ENCODE measurements at places on chromosomes 7 and 10.

- no peak for DNase-seq
These were observed 55.6 kb upstream of the LBX1 start for GRCh38 chr10:101284744-101285463.

GRCh38 chr7:4123823-4124222 is 558.3 kb upstream of the FOXK1 start:
- no peak for DNase-seq

DNA sequence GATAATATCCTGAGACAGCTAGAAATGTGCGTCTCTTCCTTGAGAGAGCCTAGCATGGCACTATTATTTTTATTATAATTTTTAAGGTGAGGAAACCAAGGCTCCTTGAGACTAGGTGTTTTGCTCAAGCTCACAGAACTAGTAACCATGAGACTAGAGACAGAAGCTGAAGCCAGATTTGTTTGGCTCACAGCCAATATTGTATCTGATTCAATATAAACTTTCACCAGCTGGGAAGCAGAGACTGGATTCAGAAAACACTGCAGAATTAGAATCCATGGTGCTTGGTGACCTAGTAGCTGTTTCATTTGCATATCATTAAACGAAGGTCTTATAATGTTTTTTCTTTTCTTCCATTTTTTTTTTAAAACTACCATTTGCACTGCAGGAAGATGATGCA is 64.4 kb downstream of the DNAJB9 start:
- DNase-seq, result no peak

DNA sequence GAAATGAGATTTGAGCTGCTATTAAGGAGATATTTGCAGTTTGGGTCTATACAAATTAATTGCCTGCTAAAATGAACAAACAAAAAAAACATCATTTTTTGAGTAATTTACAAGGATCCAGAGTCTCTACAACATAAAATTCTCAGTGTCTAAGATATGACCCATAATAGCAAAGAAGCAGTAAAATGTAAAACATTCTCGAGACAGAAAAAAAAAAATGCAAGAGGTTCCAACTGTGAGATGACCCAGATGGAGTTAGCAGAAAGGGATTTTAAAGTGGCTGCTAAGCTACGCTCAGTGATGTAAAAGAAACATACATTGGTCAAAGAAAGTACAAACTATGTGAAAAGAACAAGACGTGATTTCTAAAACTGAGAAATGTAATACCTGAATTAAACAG is 471.0 kb downstream of the SH2D4B start:
- no peak for DNase-seq

DNA sequence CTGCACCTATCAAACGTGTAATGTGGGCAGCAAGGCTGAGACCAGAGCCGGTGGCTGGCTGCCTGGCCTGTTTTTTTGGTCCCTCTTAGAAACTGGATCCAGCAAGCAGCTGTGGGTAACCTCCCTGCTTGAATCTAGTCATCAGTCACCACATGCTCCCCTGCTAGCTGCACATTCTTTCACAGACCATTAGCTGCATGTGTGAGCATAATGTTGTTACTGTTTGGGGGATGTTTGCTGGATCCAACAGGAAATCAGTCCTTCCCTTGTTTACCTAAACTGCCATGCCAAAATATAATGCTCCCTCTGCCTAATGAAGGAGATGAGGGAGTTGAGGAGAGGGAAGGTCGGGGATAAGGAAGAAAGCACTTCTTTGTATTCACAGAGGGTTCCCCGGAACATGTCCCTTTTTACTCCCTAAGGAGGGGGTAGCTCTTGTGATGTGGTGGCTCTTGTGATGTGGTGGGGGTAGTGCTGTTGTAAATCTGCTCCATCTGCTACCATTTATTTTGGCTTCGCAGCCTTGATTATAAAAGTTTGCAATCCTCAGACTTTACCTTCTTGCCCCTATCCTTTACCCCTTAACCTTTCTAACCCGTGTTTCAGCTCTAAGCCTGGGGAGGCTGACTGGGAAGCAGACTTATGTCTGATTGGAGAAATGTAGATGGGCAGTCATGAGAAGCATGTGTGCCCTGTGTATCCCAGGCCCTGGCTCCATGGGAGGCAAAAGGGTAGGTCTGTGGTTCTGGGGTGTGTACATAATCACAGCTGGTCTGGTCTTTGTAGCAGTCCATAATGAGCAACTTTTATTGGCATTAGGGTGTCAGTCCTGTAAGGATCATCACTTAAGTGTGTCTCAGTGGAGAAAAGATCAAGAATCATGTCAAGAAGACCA is 20.8 kb downstream of the LOXL4 start:
- DNase-seq, result no peak

GRCh38 chr10:25047591-25048301 is 31.3 kb downstream of the THNSL1 start:
- no peak for DNase-seq

DNA sequence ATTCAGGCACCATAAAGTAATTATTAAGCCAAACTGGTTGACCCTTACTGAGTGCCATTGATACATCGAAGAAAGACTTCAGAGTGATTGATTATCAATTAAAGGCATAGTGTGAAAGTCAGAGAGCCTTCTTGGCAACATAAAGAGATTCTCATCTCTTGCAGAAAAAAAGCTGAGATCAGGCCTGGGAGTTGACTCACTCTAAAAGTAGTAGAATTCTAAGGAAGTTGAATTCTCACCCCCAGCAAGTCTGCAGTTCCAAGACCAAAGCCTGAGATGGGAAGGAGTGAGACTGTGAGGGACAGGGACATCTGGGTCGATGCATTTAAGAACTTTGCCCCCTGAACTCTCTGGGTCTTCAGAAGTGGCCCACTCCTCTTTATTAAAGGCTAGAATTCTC is 21.6 kb upstream of the ERCC6 start:
- DNase-seq, result no peak

GRCh38 chr10:45438466-45439090 is 64.6 kb downstream of the ALOX5 start:
- DNase-seq, result no peak

DNA sequence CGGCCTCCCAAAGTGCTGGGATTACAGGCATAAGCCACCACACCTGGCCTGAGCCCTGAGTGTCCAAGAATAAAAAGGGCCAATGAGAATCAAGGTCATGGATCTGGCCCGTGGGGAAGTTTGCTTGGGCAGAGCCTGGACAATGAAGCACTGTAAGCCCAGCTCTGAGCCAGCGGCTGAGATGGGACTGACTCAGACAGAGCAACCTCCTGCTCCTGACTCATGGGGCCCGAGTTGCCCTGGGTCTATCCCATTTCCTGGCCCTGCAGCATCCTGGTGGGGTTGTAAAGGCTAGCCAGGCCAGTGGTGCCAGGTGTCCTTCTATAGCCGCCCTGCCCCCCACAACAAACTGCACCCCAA is 5.2 kb upstream of the MYH16 start:
- DNase-seq, result no peak

- no peak for DNase-seq
These were observed 97.3 kb downstream of the GRID1 start for GRCh38 chr10:86269332-86269731.

- DNase-seq, result no peak
These were observed 101.0 kb downstream of the DIP2C start for GRCh38 chr10:588246-589165.

DNA sequence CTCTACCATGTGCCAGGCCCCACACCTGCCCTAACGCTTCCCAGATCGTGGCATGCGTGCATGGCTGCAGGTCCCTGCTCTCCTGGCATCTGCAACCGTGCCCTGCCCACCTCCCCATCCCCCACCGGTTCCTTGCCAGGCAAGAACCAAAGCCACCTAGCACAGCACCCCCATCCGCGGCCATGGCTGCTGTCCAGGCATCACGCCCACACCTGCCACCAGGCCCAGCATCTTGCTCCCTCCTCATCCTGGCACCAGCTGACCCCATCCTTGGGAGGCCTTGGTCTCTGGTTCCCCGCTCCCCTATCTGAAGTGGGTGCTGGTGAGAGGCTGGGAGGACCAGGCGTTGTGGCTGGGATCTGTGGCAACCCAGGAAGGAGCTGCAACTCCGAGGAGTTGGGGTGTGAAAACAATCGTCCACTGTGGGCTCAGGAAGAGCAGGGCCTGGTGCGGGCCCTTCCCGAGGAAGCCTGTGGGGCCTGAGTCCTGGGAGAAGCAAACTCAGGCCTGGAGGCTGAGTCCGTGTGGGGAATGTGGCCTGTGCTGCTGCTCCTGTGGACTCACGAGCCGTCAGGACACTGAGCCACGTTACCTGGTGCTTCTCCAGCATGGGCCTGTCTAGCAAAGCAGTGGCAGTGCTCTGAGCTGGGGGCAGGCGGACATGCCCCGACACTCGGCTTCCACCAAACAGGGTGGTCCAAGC is 417.1 kb downstream of the DNAJB6 start:
- no peak for DNase-seq

DNA sequence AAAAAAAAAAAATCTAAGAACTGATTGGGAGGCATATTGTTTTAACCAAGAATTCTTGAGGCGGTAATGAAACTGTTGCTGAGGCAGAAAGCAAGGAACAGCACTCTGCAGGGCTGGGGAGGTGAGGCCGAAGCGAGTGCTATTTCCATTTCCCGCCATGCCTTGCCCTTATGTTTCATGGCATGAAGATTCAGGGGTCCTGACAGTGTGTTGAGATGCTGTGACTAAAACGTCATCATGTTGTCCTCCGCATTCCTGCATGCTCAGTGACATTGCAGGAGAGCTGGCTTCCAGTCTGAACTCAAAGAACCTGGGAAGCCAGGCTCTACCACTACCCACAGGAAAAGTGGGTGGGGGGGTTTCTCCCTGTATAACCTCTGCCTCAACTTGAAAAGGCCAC is 85.2 kb downstream of the EBF3 start:
- DNase-seq, result no peak

- no peak for DNase-seq
These were observed 82.7 kb downstream of the PAX2 start for GRCh38 chr10:100827819-100828737.

DNA sequence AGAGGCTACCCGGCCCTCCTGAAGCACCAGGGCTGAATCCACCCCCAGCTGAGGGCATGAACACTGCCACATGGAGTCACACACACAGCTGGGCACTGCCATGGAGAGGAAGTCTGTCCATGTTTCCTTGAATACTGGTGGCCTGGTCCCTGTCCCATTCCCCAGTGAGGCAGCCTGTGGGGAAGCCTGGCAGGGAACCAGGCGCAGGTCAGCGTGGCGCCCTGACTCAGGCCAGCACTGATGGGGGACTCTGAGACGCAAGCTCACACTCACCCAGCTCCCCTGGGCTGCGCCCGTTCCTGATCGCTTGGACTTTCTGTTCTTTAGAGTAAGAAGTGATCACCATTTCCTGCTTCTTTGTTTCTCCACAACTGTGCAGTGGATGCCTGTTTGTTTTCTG is 128.3 kb downstream of the EGFR start:
- DNase-seq, result no peak

DNA sequence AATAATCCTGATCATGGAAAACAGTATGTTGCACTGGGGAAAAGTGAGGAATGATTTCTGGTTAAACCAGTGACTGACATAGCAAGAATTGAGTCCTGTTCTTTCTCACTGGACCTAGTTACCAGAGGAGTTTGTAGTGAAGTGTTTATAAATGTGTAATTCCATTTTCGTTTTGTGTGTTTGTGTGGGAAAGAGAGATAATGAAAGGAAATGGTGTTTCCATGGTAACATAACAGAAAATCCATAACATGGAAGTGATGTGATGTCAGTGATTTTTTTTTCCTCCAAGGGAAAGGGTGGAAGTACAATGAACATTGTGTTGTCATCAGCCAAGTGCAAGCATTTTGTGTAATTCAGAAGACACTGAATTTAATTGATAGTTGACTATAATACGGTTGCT is 283.9 kb downstream of the PLXDC2 start:
- DNase-seq, result no peak

DNA sequence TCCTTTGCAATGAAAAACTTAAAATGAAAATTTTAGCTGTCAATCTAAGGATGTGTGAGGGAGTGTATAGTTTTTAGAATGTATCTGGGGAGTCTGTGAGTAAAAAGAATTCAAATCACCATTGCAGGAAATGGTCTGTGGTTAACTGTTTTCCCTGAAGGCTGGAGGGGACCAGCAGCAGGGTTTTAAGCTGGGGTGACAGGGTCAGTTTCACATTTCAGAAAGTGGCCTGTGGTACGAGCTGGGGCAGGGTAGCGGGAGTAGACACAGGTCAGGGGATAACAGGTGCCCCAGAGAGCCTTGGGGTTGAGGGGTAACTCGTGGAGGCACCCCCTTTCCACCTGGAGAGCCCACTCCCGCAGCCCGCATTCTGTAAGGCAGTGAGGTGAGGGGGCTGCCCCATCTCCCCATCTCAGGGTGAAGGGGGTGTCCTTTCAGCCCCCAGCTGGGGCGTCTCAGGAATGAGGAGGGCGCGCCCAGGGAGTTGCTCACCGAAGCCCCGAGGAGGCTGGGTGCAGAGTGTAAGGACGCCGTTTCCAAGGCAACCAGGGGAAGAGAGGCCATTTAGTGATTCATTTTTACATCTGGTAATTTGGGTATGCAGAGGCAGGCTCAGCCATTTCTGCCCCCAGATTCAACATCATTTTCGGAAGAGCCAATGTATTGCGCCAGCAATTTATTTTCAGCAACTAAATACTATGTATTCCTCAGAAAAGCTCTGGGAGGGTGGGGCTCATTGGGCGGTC is 168.9 kb downstream of the SLIT1 start:
- no peak for DNase-seq

DNA sequence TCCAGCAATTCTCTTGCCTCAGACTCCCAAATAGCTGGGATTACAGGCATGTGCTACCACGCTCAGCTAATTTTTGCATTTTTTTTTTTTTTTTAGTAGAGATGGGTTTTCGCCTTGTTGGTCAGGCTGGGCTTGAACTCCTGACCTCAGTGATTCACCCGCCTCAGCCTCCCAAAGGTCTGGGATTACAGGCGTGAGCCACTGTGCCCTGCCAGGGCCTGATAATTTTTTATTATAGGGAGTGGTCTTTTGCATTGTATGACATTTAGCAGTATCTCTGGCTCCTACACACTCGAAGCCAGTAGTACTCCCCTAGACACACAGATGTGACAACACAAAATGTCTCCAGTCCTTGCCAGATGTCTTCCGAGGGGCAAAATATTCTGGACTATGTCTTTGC is 124.0 kb downstream of the DKK1 start:
- DNase-seq, result no peak

GRCh38 chr7:37442268-37442667 is 6.4 kb downstream of the ELMO1 start:
- no peak for DNase-seq

DNA sequence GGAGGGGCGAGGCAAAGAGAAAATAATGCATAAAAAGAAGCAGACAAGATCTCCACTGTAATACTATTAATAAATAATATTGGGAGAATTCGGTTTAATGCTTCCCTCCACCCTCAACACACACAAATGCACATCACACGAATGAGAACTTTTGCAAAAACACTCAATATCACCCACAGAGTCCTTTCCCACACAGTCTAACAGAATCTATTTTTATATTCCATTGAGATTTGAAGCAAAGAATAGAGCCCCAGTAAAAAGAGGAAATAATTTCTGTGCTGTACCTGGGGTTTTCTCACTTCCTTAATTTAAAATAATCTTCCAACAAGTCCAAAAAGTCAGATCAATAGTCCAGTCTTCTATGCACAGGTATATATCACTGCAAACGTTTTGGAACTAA is 17.0 kb downstream of the PIK3AP1 start:
- DNase-seq, result no peak

DNA sequence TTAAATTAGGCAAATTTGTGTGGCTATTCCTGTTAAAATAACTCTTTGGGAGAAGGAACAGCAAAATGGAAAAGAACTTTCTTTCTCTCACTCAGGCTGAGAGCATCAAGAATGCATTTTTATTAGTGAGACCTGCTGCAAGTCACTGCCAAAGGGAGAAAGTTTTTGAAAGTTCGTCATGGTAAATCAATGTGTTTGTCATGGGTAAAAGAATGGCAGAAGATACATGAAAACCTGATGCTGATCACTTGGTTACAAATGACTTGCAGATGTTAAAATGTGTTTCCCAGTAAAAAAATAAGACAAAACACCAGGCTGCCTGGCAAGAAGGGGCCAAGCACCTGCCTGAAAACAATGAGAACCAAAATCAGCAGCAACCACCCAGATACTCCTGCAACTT is 484.7 kb upstream of the NRP1 start:
- no peak for DNase-seq
